ENCODE measurements at places on chromosomes 3 and 15.

DNA sequence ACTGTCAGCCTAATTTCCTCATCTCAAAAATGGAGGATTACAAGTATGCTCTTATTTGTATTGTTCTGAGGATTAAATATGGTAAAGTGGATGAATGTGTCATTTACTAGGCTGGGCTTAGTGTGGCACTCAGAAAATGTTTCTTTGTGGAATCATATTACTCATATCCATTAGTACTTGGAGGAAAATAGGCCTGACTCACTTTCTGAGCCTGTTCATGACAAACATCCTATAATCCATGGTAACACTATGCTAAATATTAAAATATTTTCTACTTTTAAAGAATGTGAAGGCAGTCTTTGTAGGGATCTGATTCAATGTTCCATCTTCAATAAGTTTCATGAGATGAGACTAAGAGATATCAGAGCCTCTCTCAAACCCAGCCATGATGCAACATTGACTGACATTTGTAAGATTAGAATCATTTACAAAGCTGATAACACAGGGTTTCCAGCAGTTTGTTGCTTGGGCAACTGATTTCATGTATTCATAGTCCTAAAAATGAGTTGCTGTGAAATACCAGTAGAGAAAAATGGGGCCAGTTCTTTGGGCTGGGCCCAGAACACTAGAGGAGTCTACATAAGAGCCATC lies 1048.5 kb downstream of the NTRK3 start:
- no peak for DNase-seq

- no peak for DNase-seq
These were observed 105.4 kb downstream of the ZIC1 start for GRCh38 chr3:147514366-147515160.

- DNase-seq = no peak
These were observed 136.7 kb upstream of the TLE3 start for GRCh38 chr15:70234256-70234905.

GRCh38 chr3:136979684-136980083 lies 21.9 kb downstream of the IL20RB start:
- no peak for DNase-seq

DNA sequence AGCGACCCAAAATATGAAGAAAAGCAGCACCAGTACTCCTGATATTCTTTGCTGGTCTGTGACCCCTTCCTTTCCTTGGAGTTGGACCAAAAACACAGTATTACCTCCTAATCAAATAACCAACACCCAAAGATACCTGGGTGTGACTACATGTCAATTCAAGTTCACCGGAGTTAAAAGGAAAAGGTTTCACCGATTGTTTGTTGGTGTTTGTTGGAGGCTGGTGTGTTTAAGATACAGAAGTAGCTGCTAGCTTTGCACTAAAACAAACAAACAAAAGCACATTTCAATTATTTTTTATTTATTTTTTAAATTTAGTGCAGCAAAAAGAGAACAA lies 81.5 kb downstream of the MYO1E start:
- no peak for DNase-seq

- no peak for DNase-seq
These were observed 567 bp downstream of the ADAMTS9 start for GRCh38 chr3:64687086-64687780.

- no peak for DNase-seq
These were observed 29.5 kb upstream of the USP3 start for GRCh38 chr15:63474810-63475316.

- DNase-seq = no peak
These were observed 969 bp upstream of the BSN start for GRCh38 chr3:49553324-49553691.

DNA sequence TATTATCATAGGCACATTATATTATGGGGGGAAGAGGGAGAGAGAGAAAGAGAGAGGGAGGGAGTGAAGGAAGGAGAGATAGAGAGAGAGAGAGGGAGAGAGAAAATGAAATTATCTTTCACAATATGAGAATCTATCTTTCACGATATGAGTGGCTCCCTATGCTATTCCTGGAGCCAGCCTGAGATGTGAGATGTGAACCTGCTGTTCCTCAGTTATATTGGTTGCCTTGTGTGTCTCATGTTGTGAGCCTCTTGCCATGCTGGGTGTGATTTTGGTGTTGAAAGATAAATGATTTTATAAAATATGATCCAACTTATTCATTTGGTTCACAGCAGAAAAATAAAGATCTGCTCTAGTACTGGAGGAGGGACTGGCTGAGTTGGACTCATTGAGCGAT lies 148.7 kb downstream of the PPM1L start:
- DNase-seq = no peak

DNA sequence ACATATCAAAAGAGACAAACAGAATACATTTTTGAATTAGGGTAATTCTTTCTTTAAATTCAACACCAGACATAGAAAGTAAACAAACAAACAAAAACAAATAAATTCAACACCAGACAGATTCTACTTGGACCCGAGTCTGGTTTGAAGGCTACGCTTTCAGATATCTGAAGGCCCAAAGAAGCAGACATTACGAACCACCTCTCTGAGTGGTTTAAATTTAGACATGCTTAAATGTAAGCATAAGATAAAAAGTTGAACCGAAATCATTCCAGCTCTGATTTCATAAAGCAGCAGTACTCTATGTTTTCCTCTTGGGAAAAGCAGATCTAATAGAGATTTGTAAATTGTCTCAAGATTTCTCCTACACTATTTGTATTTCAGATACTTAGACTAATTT lies 29.9 kb downstream of the UBA5 start:
- DNase-seq = no peak

GRCh38 chr3:169662843-169663160 lies 710 bp downstream of the MECOM start:
- no peak for DNase-seq

- no peak for DNase-seq
These were observed 196.8 kb downstream of the GOLGA6L6 start for GRCh38 chr15:20344601-20345400.

DNA sequence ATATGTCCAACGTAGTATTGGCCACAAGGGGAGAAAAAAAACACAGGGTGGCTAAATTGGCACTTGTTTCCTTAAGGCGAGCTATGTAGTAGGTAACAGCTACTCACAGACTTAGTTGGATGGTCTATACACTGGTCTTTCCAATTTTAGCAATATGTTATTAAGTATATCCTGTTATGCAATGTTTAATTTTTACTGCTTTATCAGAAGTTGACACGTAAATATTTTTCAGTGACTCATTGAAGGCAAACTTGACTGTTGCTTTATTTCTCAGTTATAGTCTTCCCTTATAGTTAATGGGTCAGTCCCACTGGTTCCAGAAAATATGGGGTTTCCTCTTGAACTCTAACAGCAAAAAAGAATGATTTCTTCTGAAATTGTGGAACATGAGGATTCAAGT lies 46.5 kb downstream of the ADPGK start:
- no peak for DNase-seq

DNA sequence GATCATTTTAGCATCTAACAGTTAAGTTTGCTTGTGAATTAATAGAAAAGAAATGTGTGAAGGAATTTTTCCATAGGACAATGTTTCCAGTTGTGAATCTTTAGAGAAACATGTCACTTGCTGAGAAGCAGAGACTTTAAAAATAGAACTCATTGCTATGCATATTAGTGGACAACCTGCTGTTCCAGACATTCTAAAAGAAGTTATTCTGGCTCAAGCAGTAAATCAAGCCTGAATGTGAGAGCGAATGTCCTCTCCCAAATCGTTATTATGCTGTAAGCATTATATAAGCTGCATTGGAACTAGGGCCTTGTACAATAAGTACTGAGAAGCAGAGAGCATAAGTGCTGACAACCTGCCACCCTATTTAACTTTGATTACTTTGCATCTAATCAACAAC lies 990.9 kb downstream of the PLOD2 start:
- no peak for DNase-seq

All from activated T-helper 1 cell treated with anti-CD3 and anti-CD28 coated beads, Interleukin-2, amount 50 U/mL, for 16 hours (primary cell).